ENCODE measurements at places on chromosomes 16 and 17.

DNA sequence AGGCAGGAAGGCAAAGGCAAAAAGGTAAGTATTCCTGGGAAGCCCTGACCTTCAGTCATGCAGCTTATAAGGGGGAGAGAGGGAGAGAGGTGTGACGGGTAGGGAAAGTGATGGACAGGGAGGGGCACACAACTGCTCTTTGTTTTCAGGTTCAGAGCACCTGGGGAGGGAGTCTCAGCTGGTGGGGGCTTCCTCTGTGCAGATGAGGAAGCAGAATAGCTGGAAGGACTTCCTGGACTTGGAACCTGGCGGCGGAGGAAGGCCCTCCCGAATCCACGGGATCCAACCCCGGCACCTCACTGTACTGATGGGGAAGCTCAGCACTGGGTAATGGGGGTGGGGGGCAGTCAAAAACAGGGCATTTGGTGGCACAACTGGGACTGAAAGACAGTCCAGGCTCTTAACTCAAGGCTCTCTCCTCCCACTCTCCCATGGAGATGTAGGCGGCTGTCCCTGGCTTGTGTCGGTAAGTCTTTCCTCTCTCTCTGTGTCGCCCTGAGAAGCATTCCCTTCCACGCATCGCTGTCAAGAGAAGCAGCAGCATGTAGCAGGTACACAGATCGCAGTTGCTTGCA is 11.9 kb upstream of the PITPNM3 start:
- no peak for DNase-seq

DNA sequence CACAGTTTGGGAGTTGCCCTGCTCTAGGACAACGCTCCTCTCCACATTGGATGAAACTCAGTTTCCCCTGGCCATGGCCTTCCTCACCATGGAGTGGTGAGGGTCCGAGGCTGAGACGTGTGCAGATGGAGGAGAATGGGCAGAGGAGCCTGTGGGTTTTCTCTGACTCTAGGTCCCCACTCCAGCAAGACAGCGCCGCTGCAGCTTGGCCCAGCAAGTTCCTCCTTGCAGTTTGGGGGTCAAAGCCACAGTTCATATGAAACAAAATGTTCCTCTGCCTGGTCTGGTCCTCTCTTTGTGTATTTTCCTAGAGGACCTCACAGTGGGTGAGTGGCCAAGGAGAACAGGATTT is 2.3 kb downstream of the C16orf54 start:
- no peak for DNase-seq

GRCh38 chr17:3796110-3796821 is 4.7 kb downstream of the ITGAE start:
- peak; percentile 77 for DNase-seq

GRCh38 chr17:4479982-4480751 is 18.5 kb upstream of the SPNS2 start:
- DNase-seq = no peak

DNA sequence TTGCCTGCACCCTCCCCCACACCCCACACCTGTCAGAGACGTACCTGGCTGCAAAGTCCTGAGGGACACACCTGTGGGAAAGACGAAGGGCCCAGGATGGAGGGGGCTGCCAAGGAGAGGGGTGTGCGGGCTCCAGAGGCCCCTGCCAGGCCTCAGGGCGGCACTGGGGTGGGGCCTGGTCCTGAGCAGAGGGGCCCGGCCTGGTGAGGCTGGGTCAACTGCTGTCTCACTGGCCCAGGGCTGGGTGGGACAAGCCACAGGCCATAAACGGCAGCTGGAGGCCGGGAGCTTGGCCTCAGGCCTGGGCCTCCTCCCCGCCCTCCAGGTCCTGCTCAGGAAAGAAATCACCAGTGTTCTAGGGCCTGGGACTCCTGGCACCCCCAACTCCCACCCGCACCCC is 510 bp downstream of the TPSG1 start:
- DNase-seq = no peak

DNA sequence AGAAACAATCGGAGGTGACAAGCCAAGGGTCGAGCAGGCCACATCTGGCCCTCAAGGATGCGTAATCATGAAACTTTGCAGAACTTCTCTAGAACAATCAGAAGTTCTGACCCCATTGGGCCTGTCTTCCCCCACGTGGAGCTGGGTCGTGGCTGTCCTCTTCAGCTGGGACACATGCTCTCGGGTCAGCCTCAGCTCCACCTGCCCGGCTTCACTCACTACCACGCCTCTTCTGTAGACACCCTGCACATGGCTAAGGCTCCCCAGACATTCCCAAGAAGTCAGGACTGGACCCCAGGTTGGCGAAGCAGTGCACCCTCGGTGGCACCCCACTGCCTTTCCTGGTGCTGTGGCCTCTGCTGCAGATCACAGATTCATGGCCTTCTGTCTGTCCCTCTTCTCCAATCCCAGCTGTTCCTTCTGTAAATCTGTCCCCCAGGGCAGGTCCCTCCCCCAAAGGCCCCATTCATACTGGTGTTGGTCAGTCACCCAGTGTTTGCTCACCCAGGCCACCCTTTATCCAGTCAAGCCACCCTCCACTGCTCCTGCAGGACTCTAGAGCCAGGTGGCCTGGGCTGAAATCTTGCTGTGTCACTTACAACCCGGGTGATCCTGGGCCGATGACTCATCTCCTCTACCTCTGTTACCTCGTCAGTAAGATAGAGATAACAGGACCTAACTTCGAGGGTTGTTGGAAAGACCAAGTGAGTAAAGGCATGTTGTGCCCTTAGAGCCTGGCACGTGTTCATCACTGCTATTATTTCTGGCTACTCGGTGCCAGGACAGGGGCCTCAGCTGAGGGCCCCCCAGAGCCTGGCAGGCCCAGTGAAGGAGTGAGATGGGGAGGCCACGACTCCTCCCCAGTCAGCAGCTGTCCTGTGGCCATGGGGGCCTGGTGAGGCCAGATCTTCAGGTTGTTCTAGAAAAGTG is 1.4 kb upstream of the SLC5A11 start:
- no peak for DNase-seq

- no peak for DNase-seq
These were observed 14.8 kb downstream of the SCGB1C2 start for GRCh38 chr17:151886-152859.
